ENCODE measurements at places on chromosomes 13 and 19. TPM values are rescaled to one million over a fixed set of nuclear protein-coding genes. Genes with fewer than 3 reads are reported as not detected.

Gene PIAS4
- 35.1 TPM for total RNA-seq

Gene MAB21L1
- 13.4 TPM for total RNA-seq

Gene EPN1
- total RNA-seq, result 45.6 TPM

- no peak for DNase-seq
Observed at GRCh38 chr13:79642596-79642995, 161.6 kb downstream of the NDFIP2 start.

DNA sequence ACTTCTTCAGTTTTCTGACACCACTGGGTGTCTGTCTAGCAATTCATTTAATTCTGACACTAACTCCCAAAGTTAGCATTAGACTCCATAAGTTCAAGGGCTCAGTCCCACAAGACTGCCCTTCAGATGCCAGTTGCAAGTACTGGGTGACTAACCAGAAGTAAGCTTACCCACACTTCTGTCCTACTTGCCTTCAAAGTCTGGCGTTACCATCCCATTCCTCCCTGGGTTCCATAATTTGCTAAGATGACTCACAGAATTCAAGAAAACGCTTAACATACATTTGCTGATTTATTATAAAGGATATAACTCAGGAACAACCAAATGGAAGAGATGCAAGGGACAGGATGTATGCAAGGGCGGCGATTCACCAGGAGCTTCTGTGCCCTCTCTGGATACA is 45.5 kb upstream of the NPAS1 start:
- no peak for DNase-seq

GRCh38 chr19:43667876-43668405 is 2.0 kb downstream of the PLAUR start:
- no peak for DNase-seq

DNA sequence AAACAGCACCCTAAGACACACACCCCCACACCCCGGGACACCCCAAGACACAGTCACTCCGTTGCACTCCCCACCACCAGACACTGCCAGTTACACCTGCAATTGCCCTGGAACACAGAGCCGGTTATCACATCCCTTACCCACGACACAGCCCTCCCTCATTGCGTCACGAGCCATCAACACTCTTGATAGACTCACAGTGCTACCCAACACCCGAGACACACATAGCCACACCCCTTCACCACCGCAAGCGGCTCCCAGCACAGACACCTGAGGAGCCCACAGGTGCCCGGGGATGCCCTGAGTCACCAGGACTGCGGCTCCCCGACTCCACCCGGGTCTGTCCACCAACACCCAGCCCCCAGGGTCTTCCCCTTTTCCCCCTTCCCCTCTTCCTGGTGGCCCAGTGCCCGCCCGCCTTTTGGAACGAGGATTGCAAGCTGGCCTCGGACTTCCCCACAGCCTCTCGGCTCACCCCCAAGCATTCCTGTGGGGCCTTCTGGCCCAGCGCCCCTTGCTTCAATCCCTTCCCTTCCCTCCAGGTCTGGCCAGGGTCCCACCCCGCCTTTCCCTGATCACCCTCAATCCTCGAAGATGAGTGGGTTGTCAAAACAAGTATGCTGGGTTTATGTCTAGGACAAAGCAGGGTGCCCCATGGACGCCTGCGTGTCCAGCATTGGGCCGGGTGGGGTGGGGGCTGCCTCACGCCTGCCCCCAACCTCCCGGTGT is 1.7 kb upstream of the PTGER1 start:
- DNase-seq, result no peak

DNA sequence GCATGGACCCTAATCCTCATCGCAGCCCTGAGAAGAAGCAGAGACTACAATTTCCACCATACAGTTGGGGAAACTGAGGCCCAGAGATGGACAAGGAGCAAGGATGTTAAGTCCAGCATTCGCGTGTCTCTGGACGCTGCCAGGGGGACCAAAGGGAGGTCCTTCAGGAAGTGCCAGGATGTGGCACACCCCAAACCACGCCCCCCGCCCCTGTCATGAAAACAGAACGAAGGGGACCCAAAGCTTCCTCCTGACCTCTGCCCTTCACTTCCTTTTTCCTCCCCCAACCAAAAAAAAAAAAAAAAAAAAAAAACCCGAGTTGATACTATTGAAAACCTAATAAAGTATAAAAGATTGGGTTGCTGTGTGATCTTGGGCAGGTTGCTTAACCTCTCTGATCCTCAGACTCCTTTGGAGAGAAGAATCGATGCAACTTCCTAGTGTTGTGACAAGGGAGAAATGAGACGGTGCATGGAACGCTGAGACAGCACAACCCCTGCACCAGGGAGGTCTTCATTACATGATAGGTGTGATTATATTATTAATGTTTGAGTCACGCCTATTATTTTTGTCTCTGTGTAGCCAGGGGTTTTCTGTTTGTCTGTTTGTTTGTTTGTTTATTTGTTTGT is 2.7 kb upstream of the ZBTB7A start:
- DNase-seq, result no peak
